Activated naive CD4-positive, alpha-beta T cell (primary cell): ENCODE measurements at places on chromosomes 1 and 21.

DNA sequence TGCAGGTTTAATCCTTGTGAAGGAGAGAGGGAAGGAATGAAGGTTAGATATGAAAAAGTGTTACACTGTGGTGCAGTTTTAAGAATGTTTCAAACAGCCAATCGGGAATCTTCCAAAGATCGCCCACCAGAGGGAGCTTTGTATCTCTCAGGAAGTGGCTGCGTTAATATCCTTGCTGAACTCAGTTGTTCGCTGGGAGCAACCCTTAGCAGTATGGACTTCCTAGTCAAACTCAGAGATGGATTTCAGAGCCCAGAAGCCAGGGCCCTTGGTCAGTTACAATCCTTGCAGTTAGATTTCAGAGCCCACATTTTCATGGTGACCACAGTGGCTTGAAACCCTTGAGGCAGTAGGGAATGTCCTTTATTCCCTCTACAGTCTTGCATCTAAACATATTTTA, 136.2 kb downstream of the NTNG1 start:
- no peak for DNase-seq

- DNase-seq: no peak
Observed at GRCh38 chr21:15425049-15425448, 304.7 kb upstream of the USP25 start.

GRCh38 chr1:158933621-158934020, 2.3 kb downstream of the PYHIN1 start:
- no peak for DNase-seq

DNA sequence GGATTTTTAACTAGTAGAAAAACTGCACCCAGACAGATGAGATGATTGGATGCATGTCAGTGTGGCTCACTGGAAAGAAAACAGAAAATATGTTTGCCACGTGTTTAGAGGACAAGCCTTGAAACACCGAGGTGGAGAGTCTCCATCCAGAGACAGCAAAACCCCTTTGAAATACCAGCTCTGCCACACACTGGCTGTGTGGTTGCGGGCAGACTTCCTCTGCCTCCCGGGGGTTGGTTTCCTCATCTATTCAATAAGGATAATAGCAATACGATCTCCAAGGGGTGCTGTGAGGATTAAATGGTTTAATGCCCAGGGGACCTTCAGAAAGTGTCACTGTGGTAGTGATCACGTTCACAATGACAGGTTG, 67.2 kb upstream of the PARP1 start:
- no peak for DNase-seq

GRCh38 chr1:24209097-24209496, 22.0 kb upstream of the IFNLR1 start:
- no peak for DNase-seq
